Kidney glomerular epithelial cell (primary cell): ENCODE measurements at places on chromosomes 2 and 18.

- no peak for DNase-seq
These were observed 48.6 kb downstream of the PTGR3 start for GRCh38 chr18:75160364-75160763.

DNA sequence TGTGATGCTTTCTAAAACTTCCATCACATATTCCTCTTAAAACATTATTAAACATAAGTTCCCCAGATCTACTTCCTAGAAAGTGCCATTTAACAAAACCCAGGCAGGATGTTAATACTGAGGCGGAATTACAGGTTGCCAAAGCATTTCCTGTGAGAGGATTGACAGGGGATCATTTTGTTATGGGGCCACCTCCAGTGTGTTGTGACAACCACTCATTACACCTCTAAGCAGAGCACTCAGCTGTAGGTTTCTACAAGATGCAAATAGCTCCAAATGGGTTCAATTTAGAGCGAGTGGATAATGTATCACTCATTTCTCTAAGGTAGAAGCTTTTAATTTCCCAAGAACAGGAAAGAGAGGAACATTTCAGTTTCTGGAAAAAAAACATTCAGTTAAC is 1429.5 kb upstream of the ACVR2A start:
- DNase-seq = no peak

DNA sequence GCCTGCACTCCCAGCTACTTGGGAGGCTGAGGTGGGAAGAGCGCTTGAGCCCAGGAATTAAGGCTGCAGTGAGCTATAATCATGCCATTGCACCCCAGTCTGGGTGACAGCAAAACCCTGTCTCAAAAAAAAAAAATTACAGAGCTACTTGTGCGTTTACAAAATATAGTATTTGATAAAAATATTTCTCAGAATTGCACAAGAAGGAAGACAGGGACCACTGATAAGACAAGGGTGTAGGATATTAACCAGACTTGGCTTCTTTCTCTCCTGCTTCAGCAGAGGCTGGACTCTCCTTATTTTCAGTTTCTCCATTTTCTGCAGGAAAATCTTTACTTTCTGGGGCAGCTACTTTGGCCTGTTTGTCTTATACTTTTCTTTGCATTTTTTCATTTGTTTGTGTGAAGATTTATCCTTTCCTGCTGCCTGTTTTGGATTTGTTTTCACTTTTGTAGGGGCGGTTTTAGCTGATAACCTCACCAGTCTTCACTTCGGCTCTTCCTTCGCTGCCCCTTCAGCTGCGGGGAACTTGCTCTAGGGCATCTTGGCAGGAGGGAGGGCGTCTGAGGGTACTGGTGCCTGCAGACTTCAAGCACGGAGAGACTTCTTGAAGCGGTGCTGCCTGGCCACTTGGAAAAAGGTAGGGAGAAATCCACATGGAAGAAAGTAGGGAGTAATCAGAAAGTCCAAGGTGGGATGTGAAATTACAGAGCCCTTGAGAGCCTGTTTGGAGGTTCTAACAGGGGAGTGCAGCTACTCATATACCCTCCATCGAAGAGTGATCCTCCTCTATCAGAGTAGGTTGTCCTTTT is 14.9 kb upstream of the ZDBF2 start:
- DNase-seq = no peak

GRCh38 chr2:207528980-207529329 is 807 bp upstream of the CREB1 start:
- no peak for DNase-seq

DNA sequence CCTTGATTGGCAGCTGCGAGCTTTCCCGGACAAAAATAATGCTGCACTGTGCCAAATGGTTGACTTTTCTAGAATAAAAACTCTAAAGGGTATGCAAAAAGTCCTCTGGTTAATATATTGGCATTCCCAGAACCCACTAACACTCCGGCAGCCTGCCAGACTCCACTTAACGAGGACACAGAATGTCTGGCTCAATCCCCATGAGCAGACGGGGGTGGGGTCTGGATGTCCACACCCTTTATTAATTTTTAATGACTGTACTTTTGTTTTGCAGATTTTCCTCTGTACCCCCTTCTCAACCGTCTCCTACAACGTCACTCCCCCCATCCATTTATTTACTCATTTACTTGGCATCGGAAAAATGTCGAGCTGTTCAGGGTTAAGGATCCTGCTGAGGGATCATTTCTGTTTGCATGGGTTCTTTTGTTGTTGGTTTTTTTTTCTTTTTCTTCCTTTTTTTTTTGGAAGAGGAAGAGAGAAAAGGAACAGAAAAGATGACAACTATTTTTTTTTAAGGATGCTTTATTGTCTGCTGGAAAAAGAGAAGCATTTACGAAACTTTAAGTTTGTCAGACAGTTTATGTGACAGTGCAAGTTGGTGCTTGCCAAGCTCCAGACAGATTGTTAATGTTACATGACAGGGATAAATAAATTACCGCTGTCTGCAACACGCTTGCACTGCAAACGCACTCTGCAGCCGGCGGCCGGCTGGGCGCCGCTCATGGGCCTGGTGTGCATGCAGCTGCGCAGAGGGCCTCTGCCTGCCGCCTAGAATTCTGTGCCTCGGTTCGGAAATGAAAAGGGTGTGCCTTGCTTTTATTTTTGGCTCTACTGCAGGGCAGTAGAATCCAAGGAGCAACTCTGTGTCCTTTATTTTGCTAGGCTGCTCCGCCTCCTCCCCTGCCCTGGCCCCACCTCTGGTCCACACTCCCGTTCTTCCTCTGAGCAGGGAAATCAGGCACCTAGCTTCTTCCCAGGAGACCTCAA is 3.6 kb downstream of the LDLRAD4 start:
- no peak for DNase-seq

GRCh38 chr2:170848587-170848986 is 31.9 kb downstream of the GAD1 start:
- DNase-seq = no peak

DNA sequence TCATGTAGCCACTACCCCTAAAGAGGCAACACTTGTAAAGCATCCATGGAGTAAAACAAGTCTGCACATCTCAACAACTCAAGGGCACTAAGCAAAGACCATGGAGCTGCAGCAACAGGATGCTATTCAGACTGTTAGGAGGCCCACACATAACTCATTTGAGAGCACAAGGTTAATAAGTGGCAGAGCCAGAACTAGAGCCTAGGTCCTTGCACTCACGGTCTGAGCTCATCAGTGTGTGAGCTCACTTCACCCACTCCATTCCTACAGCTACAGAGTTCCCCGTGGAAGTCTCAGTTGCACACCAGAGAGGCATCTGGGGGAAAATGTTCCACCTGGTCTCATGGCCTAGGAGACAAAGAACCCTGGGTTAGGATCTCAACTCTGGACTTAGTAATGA is 35.0 kb downstream of the TTC32 start:
- DNase-seq = peak; percentile 39

DNA sequence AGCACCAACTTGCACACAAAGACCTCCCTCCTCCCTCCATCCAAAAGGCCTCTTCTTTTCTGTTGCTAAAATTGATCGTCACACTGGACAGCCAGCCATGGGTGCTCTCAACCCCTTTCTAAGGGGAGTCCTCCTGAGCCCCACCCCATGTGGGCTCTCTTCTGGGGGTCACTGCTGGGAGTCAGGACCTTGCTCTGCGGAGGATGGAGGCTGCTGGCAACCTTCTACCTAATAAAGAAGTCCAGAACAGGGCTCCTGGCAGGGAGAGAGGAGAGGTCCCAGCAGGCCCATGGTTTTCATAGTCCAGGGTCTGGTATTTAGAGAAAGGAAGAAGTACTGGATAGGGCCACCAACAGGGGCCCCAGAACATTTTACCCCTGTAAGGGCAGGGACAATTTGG is 67.6 kb upstream of the OTOS start:
- DNase-seq = no peak

DNA sequence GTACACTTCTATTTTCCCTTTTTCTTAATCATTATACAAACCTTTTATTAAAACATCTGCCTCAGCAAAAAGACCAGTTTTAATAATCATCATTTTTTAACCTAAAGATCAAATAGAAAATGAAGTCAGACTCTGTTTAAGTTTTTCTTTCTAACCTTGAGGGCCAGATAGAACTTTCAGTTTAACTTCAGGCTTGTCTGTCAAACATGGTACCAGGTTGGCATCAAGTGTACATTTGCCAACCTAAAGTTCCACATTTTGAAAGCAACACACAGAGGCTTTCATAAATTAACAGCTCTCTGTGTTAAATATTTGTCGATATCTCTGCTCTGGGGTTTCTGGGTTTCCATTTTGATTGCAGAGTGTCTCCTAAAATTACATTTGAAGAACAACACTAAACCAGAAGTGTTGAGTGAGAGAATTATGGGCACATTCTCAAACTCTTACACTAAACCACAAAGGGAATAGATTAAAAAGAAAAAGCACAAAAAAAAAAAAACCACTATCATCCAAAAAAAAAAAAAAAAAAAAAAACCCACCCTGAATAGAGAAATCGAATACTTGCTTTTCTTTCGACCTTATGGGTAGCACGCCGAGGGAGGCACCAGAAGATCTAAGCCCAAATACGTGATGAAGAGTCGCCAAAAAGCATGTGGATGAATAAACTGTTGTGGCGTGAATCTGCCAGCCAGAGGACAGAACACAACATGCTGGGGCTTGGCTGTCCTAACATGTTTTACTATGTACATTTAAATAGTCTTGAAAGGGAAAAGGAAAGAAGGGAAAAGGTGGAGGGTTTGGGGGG is 166.2 kb downstream of the TCF4 start:
- no peak for DNase-seq

DNA sequence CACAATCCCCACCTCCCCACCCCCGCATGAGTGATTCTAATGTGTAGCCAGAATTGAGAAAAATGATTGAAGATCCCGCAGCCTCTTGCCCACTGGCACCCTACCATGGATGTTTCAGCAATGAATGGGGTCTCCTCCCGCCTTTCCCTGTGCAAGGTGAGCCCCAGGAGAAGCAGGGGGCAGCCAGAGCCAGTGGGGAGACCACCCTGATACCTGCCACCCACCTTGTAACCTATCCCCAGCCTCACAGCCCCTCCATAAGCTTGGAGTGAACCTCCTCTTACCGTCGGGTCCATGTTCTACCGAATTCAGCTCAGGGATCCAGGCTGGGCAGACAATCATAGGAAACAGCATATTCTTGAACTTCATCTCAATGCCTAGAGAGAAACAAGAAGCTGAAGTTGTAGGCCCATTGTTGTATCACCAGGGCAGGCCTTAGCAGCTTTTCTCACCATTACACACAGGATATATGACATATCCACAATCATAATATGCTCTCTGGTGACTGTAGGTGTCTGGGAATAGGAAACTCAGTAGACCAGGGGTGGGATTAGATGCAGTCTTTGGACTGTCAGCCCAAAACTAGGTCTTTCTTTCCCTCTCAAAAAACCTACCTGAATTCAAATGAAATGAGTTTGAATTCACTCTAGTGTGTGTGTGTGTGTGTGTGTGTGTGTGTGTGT is 30.9 kb downstream of the XDH start:
- DNase-seq = no peak

- no peak for DNase-seq
These were observed 345.5 kb downstream of the ERBB4 start for GRCh38 chr2:212193056-212193455.

DNA sequence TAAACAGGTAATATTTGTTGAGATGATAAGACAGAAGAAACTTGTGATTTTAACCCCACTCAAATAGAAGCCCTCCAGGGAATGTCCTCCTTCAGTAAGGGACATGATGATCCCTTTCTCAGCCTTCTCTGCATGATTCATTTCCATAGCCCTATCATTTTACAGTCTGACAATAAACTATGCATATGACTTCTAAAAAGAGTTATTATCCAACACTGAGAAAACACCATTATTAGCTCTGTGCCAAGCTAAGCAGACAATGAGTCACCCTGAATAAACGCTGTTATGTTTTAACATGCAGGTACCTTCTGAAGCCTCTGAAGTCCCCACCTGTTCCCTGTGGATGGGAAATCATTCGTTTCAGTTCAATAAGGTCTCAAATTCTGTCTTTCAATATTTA is 54.7 kb downstream of the DTNB start:
- peak; percentile 90 for DNase-seq

DNA sequence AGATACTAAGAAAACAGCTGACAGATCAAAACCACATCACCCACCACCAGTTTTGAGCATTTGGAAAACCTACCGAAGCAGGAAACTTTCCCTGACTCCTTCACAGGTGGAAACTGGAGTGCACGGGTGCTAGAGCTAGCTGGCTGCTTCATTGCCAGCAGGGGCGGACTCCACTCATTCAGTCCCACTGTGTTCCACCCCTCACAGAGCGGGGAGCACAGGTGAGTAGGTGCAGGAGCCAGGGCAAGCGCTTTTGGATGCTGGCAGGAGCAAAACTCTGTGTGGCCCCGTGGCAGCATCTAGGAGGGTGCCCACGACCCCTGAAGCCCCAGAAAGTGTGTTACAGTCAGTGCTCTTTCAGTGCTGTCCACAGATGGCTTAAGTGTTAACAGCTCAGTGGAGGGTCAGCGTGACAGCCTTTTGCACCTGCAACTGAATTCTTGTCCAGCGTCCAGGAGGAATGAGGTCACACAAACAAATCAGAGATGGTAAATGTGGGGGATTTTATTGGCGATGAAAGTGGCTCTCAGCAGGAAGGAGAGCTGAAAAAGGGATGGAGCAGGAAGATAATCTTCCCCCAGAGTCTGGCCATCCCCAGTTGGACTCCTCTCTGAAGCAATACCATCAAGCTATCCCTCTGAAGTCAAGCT is 71.1 kb downstream of the TMEM163 start:
- no peak for DNase-seq

GRCh38 chr2:21643180-21643579 is 519.4 kb downstream of the TDRD15 start:
- peak; percentile 72 for DNase-seq

- DNase-seq = no peak
These were observed 8.6 kb upstream of the PCARE start for GRCh38 chr2:29082804-29083495.

DNA sequence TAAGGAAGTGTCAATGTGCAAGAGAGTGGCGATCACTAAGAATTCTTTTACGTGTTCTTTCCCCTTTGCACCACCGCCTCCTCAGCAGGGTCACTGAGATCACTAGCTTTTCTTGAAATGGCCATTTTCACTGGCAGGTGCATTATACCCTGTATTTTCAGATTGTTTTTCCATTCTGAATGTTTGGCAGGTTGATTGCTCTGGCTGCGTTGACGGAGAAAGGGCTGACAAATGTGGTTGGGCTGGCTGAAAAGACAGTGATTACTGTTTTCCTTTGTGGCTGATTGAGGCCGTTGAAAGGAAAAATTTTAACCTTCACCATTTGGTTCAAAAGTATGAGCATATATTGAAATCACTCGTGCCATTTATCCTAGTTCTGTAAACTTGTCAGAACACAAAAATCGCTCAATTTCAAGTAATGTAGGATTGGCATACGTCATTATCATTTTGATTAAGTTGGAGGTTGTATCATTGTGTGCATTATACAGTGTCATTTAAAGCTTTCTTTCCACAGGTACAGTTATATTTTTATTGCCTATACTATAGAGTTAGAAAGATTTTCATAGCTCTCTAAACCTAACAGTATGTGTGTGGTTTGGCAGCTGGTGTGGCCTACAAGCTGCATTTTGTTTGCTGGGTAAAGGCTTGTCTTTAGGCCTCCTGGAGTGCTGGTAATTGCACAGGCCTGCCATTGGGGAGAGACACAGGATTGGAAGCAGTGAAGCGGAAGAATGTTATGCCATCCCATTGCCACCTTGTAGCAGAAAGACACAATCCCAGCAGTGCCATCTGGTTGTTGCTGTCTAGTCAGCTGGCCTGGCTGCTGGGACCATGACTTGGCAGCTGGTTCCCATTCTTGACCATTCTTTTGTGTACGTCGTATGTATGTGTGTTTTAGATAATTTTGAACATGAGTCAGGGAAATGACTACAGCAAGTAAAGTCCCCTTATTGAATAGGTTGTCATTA is 36.7 kb downstream of the DYNC1I2 start:
- DNase-seq = no peak
